Muscle of leg (tissue), 16 donors: ENCODE measurements at places on chromosomes 7 and 10. TPM values are rescaled to one million over a fixed set of nuclear protein-coding genes. Genes with fewer than 3 reads are reported as not detected.

Gene ARMC10
- polyA plus RNA-seq, result 21.9 TPM

Gene CALML5
- not detected for polyA plus RNA-seq

Gene ASZ1
- not detected for polyA plus RNA-seq

Gene ANLN
- 32.9 TPM for polyA plus RNA-seq

Gene KLHL7
- 17.6 TPM for polyA plus RNA-seq

Gene NKX2-3
- 0.11 TPM for polyA plus RNA-seq

DNA sequence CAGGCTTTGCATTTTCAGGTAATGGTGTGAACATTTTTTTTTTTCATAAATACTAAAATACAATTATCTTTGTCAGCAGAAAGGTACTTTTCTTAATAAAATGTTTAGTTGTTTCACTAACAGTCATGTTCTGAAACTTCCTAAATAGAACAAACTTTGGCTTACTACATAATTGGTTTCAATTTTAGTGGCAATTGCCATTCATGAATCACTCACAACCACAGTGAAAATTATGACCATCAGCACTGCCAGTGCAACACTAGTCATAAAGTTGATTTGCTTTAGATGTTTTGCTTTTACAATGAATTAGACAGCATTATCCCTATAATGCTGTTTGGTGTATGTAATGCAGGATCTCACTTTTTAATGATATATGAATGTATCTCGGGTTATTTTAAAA, 297.6 kb upstream of the PLXDC2 start:
- no peak for DNase-seq

DNA sequence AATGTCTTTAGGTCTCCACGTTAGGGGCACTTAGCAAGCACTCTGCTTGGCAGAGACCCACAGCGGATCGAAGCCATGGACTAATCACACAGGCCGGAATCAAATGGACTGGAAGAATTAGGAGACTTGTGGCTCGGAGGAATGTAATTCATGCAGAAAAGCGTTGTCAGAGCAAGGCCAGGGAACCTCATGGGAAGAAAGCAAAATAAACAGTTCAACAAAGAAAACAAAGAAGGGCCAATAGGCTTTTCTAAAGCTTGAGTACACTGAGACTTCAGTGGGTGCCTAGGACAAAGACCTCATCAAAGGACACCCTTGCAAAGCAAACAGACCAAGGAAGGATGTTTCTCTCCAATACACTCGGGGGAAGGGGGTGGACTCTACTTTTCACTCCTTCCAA, 171.1 kb downstream of the GLI3 start:
- no peak for DNase-seq

DNA sequence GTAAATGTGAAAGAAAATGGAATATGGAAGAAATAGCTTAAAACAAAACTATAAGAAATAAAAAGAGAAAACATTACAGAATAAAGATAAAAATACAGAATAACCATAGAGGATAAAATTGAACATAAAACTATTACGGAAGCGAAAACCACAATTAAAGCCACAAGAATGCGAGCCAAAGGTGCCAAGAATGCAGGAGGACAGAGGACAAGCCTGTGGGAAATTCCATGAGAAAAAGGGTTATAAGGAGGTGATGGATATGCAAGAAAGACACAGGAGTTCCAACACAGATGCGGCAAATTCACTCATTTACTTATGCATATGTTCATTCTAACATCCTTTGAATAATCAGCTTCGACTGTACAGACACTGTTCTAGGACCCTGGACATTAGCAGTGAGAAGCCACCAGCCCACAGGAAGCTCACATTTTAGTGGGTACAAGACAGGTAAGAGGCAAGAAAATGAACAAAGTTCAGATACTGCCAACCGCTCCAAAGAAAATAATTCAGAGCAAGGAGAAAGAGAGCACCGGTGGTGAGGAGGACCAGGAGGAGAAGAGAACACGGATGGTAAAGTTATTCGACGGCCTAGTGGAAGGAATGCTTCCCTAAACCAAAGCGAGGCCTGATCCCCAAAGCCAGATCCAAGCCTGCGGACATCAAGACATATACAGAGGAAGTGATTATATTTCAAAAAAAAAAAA, 213.7 kb upstream of the MGMT start:
- no peak for DNase-seq

DNA sequence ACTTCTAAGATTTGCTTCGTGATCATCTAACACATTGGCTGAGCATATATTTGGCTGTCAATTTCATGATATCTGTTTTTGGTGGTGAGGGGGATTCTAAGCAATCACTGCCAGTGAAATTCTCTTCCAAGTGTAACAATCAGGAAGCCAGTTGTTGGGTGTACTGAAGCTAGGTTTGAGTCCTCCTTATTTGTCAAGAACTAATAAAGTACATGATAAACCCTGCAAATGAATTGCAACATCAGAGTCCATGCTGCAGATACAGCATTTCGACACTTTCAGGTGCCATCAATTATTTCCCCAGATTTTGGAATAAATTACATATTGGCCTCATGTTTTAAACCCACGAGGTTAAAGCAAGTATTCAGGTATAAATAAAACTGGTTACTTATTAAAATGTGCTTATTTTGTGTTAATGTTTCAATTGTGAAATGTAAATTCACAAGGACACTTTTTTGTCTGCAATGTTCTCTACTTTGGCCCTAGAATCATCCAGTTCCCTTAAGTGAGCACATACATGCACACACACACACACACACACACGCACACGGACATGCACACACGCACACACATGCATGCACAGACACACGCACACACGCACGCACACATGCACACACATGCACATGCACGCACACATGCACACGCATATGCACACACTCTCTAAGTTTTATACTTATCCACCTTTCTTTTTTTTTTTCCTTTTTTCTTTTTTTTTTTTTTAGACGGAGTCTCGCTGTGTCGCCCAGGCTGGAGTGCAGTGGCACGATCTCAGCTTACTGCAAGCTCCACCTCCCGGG, 510.2 kb upstream of the KLF6 start:
- DNase-seq, result no peak

- DNase-seq, result no peak
Measured at GRCh38 chr10:47297866-47298540, 2.0 kb upstream of the GDF10 start.

- peak; percentile 12 for DNase-seq
Measured at GRCh38 chr7:20647908-20648776, 32.7 kb downstream of the ABCB5 start.

DNA sequence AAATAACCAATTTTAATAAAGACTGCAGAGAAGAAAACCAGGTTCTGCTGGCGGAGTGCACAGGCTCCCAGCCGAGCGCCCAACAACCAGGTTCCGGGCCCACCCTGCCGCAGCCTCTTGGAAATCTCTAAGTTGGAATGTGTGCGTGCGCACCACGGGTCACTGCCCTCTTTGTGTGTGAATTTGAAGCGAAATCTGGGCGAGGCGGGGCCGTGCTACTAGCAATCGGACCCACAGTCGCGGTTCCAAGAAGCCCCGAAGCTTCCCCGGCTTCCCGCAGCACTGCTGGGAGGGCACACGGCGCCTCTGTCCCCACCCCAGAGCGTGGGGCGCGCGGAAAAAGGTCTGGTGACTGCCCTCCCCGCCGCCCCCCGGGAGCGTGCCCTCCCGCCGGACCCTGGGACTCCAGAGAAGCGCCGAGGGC, 666 bp upstream of the MAP3K8 start:
- DNase-seq, result peak; percentile 86

GRCh38 chr7:142488842-142489241, 231.0 kb upstream of the PRSS58 start:
- DNase-seq, result no peak

DNA sequence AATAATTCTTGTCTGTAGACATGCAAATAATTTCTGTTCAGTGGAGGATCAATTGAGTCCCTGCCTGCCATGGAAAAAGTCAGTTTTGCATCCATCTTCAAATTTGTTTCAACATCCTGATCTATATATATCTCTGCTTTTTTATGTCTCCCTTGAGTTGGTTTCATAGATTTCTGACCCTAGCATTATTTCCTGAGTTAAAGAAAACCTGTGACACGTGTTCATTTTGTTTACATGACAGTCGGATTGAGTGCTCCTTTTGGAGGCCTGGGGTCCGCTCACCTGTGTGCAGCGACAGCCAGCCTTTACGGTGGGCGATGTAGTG, 674 bp downstream of the MRPS24 start:
- DNase-seq, result no peak

GRCh38 chr7:303425-303824, 13.5 kb downstream of the FOXL3 start:
- DNase-seq, result no peak

DNA sequence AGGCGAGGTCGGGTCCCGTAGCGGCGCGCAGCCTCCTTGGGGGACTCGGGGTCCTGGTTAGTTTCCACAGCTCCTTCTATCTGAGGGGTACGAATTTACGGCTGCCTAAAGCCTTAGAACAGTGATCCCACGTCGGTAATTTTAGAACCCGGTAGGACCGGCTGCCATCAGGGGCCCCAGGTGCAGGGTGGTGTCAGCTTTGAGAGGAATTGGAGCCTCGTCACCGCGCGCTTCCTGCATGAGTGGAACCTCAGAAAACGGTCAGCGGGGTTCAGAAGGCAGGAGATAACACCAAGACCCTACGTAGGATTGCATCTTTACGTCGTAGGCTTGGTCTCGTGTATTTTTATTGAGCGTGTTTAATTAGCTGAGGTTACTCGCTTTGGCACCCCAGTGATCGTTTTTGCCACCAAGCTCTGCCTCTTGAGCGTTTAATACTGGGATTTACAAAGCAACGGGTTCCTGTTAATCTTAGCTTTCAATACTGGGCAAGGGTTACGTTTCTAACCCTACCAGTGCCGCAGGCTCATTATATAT, 443 bp downstream of the RNF32 start:
- no peak for DNase-seq

GRCh38 chr7:8418629-8419245, 14.7 kb upstream of the NXPH1 start:
- DNase-seq, result peak; percentile 70

DNA sequence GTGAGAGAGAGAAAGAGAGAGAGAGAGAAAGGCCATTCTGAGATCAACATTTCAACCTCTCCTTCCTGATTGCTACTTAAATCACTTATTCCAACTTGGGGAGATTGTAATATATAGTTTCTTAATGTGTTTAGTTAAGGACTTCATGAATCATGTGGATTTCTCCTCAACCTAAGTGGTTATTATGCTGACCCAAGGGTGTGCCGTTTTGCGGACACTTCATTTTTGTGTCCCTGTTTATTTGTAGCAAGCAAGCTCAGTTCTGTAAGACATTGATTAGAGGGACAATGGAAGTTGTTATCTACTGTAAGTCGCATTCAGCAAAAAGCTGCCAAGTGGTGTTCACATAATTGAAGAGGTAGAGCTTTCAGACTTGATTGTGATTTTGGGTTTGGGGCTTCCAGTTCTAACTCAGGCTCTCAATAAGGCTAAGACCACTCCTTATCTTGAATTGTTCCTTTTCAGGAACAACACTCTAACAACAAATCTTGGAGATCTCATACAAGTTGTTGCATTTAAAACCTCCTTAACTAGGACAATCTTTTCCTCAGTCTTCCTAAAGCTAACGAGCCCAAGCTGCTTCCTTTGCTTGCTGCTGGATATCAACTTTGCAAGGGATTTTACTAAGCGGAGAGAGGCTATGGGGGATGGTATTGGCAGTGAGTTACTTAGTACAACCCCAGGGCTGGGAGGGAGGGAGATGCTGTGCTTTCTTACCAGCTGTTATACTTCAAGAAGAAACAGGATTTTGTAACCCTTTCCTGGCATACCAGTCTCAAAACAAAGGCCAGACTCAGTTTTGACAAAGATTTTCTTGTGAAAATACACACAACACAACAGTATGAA, 19.8 kb upstream of the COL1A2 start:
- DNase-seq, result peak; percentile 99

GRCh38 chr10:46552526-46553237, 3.8 kb downstream of the GPRIN2 start:
- peak; percentile 77 for DNase-seq

DNA sequence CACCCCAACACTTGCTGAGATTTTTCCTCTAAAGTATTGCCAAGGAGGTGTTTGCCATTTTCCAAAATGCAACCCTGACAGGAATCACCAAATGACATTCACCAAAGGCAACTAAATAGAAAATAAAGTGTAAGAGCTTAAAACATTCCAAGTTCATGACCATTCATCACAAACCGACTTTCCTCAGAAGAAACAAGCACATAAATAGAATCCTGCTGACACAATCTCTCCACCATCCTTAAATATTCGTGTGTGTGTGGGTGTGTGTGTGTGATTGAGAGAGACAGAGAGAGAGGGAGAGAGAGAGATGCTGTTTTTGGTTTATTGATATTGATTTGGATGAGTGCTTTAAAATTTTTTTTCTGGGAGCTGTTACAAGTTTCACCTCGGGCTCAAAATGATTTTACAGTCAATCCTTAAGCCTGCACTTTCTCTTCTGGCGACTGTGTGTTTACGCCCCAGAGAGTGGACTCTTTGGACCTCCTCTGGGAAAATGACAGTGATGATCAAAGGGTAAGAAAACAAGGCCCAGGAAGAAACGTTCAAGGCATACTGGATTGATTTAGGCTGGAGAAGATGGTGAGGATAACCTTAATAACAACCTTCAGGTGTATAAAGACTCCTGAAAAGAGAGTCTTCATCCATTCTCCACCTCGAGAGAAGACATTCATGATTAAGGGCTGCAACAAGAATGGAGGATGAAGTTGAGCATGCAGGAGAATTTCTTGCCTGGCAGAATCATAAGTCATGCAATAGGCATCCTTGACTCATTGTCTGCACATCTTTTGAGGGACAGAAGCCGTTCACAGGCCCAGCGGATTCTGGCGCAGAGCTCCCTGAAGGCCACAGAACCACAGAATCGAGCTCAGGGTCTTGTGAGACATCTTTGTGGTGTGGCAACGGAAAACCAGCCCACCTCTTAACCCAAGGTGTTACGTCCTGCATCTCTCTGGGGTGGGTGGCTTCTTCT, 104.4 kb upstream of the FGFR2 start:
- no peak for DNase-seq

DNA sequence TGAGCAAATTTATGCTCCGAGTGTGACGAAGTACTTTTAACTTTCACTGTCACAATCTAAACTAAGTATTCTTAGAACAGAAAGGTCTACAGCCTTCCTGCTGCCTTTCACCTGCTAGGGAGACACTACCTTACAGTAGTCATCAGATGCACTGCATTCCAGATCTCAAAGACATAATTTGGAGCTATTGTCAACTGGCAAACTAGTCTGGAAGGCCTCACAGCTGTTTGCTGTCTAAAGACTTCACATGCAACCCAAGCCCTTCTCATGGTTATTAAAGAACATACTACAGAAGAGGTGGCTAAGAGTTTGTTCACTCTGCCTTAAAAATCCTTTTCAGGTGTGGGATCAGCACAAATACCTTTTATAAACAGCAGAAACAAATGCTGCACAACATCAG, 91.8 kb upstream of the KCNIP2 start:
- DNase-seq, result peak; percentile 11
